ENCODE measurements at places on chromosomes 6 and 20. TPM values are rescaled to one million over a fixed set of nuclear protein-coding genes. Genes with fewer than 3 reads are reported as not detected.

Gene STX11
- total RNA-seq = 1.5 TPM

Gene MAP7
- 0.37 TPM for total RNA-seq

Gene TRIM15
- total RNA-seq = not detected

Gene NT5DC1
- 4.7 TPM for total RNA-seq

Gene FRMD1
- total RNA-seq = not detected

Gene PLG
- not detected for total RNA-seq

Gene SLC13A3
- 2.5 TPM for total RNA-seq

Gene ZSCAN23
- total RNA-seq = 6.6 TPM

Gene TFAP2C
- total RNA-seq = 1.2 TPM

Gene GRM1
- under 0.01 TPM for total RNA-seq

Gene HAO1
- not detected for total RNA-seq

Gene SAMD5
- total RNA-seq = not detected

Gene EYA4
- 0.73 TPM for total RNA-seq

Gene PLN
- total RNA-seq = not detected

Gene APCDD1L
- 3.9 TPM for total RNA-seq

Gene DEK
- 84.5 TPM for total RNA-seq

Gene SCGN
- not detected for total RNA-seq

Gene IP6K3
- not detected for total RNA-seq
